ENCODE measurements at places on chromosomes 16 and 17.

DNA sequence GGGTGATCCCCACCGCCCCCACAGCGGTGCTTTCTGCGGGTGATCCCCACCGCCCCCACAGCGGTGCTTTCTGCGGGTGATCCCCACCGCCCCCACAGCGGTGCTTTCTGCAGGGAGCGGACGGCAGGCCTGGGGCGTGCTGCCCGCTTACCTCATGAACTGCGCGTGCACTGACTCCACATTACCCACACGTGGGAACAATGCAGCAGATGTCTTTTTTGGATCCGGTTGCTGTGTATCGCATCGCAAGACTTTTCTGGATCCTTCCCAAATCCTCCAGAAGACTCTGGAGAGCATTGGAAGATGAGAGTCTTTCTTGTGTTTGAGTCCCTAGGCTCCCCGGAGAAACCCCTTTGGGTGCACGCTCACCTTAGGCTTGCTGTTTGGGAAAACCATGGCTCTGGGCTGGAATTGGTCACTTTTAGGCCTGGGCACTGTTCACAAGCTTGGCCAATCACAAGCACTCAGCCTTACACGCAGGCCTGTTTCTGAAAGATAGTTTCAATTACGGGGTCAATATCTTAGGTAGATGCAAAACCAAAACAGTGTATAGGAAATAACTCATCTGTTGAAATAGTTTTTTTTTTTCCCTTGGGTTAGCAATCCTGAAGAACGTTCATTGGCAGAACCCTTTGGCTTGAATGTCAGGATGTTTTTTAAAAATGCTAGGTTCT lies 201.8 kb downstream of the RPTOR start:
- H3K36me3 ChIP-seq: peaks cover 9% of the 10 kb centered on the region
- no peaks in the 10 kb centered on the region for H3K27me3 ChIP-seq
- DNase-seq: no peak
- H3K4me3 ChIP-seq: no peak overlapping the region
- H3K4me1 ChIP-seq: peaks cover 7% of the 10 kb centered on the region

- peak overlapping the region; percentile 86 for H3K4me3 ChIP-seq
- DNase-seq: no peak
- peaks cover 24% of the 10 kb centered on the region for H3K36me3 ChIP-seq
- peaks cover 12% of the 10 kb centered on the region for H3K27me3 ChIP-seq
Measured at GRCh38 chr17:82036634-82037091, 834 bp downstream of the DCXR start.

GRCh38 chr16:6682142-6682811 lies 650.4 kb upstream of the RBFOX1 start:
- H3K4me3 ChIP-seq: no peak overlapping the region
- H3K27me3 ChIP-seq: no peaks in the 10 kb centered on the region
- H3K27ac ChIP-seq: no peak overlapping the region

DNA sequence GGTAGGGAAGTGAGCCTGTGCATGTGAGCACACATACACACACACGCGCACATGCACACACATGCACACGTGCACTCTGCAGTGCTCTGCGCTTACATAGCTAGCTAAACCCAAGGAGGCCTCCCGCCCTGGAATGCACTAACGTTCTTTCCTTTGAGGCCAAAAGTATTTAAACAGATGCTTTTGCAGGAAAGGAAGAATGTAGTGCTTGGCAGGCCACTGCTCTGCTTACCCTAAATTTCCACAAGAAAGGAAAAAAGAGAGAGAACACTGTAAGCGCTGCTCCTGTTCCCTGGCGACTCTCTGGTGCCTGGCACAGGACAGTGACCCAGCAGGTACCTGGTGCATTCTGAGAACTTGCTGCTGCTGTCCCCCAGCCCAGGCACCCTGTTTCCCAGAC lies 31.3 kb upstream of the MRPS23 start:
- peak overlapping the region; percentile 99 for H3K27ac ChIP-seq
- peaks cover 31% of the 10 kb centered on the region for H3K36me3 ChIP-seq
- peaks cover 51% of the 10 kb centered on the region for H3K4me1 ChIP-seq
- H3K27me3 ChIP-seq: no peaks in the 10 kb centered on the region

- peaks cover 2% of the 10 kb centered on the region for H3K4me1 ChIP-seq
- no peak overlapping the region for H3K4me3 ChIP-seq
- no peak overlapping the region for H3K27ac ChIP-seq
- no peak for DNase-seq
Measured at GRCh38 chr16:85860413-85861094, 38.4 kb upstream of the IRF8 start.

Data from mesenchymal stem cell (in vitro differentiated cells and primary cell).